ENCODE measurements at places on chromosomes 13 and 19. TPM values are rescaled to one million over a fixed set of nuclear protein-coding genes. Genes with fewer than 3 reads are reported as not detected.

GRCh38 chr19:50676625-50677197 lies 27.5 kb downstream of the C19orf81 start:
- no peak for DNase-seq

DNA sequence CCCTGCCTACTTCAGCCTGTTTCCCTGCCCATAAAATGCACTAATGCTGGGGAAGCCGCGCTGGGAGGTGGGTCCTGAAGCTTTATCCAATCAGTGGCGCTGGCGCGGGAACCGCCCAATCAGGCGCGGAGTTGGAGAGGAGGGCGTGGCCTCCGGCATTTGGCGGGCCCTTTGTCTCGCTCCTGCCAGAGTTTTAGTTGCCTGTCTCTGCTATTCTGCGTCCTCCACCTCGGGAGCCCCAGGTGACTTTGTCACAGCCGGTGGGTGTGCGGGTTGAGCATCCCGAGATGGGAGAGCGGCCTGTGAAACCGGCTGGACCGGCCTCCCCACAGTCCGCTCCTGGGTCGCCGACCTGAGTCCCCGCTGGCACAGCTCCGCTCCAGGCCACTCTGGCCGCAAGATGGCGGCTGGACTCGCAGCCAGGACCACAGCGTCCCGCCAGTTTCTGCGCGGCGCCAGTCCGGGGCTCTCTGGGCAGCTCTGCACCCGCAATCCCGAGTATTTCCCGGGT lies 30.7 kb upstream of the ZNF429 start:
- peak; percentile 91 for DNase-seq

GRCh38 chr19:13689085-13689484 lies 75.2 kb upstream of the MRI1 start:
- DNase-seq, result no peak

DNA sequence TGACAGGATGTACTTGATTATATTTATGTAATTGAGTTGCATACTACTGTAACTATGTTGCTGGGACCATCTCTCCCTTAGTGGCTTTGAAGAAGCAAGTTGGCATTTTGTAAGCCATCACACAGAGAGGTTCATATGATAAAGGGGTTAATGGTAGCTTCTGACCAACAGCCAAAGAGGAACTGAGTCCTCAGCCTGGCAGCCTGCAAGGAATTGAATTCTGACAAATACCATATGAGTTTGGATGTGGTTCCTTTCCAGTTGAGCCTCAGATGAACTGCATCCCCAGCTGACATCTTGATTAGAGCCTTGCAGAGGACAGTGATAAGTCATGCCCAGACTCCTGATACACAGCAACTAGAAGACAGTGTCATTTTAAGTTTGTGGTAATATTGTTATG lies 8.6 kb upstream of the MYCBP2 start:
- no peak for DNase-seq

- DNase-seq, result no peak
Observed at GRCh38 chr19:35328851-35329285, at the start of gene CD22. CD22 (plus strand) TSS chr19:35329187; CDS start chr19:35332041, 2,854 bp downstream.

DNA sequence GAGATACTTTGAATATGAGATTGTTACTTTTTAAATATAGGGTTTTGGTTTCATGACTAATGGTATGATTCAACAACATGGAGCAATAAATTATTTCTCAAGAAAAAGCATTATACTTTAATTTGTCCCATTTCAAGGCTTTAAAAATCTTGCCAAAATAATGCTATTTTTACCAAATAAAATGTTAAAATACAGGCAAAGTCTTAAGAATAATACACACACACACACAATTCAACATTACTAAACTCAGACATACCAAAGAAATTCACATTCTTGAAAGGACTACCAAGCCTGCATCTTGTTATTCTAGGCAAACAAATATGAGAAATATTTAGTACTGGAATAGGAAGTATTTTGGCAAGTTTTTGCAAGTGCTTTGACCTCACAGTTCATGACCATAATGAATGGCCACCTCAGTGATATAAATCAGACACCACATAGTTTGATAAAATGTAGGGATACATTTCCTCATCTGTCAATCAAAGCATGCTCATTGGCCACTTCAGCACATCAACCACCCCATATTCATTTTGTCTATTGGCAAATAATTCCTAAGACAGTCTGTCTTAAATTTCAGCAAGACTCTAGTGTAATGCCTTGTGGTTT lies 107.2 kb downstream of the NALCN start:
- DNase-seq, result no peak

- DNase-seq, result no peak
Observed at GRCh38 chr19:42816894-42817293, 51.4 kb upstream of the PSG8 start.

DNA sequence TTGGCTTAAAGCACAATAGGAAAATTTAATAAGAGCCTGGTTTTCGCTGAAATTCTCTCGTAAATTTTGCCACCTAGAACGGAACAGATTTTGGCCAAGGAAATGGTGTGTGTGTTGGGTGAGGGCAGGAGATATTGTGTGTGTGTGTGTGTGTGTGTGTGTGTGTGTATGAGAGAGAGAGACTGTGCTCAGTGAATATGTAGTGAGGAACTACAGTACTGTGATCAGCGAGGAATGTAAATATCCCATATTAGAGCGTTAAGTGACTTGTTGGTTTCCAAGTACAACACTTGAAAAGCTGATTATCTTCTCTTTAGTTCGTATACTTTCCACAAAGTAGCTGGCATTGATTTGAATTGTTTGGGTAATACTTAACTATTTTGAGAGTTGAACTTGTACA lies 738.9 kb downstream of the PCDH9 start:
- no peak for DNase-seq

IGFL1 gene
- total RNA-seq, result not detected

GNG7 gene
- total RNA-seq, result 0.13 TPM

OR7A5 gene
- not detected for total RNA-seq

KLHL1 gene
- not detected for total RNA-seq

TMEM255B gene
- 1.8 TPM for total RNA-seq

ZNF559 gene
- total RNA-seq, result 18.0 TPM

Data from activated CD8-positive, alpha-beta T cell treated with anti-CD3 and anti-CD28 coated beads, Interleukin-2, amount 10 ng/mL, durations not matched to agents 7 days and 5 days (primary cell).